ENCODE measurements at places on chromosomes 13 and 19.

GRCh38 chr13:30313311-30313710, 6.0 kb upstream of the KATNAL1 start:
- no peak for DNase-seq

GRCh38 chr13:30581582-30581981, 36.1 kb upstream of the USPL1 start:
- no peak for DNase-seq

DNA sequence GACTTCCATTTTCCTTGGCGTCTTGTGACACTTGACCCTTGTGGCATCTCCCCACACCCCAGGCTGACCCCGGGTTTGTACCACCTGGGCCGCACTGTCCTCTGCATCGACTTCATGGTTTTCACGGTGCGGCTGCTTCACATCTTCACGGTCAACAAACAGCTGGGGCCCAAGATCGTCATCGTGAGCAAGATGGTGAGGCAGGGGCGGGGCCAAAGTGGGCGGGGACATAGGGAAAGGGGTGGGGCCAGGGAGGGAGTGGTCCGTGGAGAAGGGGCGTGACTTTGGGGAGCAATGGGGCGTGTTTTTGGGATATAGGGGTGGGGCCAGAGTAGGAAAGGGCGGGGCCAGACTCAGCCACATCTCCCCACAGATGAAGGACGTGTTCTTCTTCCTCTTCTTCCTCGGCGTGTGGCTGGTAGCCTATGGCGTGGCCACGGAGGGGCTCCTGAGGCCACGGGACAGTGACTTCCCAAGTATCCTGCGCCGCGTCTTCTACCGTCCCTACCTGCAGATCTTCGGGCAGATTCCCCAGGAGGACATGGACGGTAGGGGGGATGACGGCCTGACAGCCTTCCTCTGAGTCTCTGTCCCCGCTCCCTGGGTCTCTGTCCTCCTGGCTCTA, 42.8 kb downstream of the TRPM4 start:
- no peak for DNase-seq

- DNase-seq = no peak
These were observed 6.8 kb downstream of the CDX2 start for GRCh38 chr13:27962128-27962841.
